ENCODE measurements at places on chromosomes 5 and 9.

- no peak for DNase-seq
Measured at GRCh38 chr5:65441800-65442199, 39.9 kb downstream of the ADAMTS6 start.

- no peak for DNase-seq
Measured at GRCh38 chr9:89536145-89536574, 38.2 kb upstream of the SEMA4D start.

DNA sequence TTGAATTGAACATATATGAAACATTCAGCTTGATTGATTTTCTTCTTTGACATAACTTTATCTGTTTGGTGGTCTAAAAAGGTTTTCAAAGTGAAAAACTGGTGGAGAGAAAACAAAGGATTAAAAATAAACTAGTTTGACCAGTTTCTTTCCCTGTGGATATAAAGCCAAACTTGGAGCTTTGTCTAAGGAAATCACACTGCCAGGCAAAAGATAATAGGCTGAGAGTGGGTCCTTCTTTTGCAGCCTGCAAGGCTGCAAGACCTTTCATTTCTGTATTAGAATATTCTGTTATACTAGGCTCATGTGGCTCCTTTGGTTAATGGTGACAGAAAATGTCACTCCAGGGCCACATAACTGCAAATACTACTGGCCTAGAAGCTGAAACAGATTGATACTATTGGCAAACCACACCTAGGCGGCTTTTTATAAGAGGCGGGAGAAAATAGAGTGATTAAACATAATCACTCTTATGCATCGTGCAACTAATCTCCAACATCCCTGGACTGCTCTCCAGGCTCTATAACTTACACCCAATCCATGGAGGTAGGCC is 129.1 kb upstream of the ZNF462 start:
- no peak for DNase-seq

- no peak for DNase-seq
Measured at GRCh38 chr5:100634937-100635534, 99.9 kb downstream of the FAM174A start.

GRCh38 chr5:145922059-145922458 is 14.3 kb upstream of the SH3RF2 start:
- no peak for DNase-seq

DNA sequence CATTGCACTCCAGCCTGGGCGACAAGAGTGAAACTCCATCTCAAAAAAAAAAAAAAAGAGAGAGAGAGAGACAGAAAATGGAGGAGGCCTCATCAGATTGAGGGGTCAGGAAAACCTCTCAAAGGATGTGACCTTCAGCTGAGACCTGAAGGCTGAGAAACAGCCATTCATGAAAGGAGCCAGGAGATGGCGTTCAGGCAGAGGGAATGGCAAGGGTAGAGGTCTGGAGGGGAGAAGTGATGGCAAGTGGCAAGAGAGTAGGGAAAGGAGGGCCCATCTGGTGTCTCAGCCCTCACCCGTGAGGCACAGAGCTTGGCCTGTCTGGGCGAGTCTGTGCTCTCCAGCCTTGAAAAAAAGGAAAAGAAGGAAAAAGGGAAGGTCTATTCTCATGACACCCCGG is 17.0 kb downstream of the CAMK2A start:
- no peak for DNase-seq

- no peak for DNase-seq
Measured at GRCh38 chr9:69471433-69471832, 146.4 kb downstream of the ENTREP1 start.

DNA sequence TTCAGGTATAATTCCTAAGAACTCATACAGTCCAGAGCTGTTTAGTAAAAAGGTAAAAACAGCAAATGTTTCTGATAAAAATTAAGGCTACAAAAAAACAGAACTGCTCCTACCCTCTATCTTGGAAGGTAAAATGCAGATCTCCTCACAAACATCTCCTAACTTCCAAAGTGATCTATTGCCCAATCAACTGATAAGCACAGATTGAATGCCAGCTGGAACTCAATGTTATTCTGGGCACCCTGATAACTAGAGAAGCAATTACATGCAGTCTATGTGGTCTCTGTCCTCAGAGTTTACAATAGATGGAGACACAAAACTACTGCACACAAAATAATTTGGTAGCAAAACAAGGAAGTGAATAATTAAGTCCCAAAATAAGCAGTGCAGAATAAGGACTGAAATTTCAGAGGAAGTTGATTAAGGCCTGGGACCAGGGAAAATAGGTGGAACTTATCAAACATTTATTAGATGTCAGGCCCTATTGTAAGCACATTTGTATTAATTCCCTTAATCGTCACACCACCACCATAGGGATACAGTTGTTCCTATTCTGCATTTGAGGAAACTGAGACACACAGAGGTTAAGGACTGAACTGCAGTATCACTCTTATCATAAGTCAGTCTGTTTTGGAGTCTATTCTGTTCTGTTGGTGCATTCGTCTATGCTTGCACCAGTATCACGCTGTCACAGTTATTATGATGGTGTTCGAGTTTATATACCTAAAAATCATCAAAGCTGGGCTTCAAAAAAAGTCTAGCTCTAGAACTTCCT is 102.2 kb upstream of the TARS1 start:
- DNase-seq: no peak

DNA sequence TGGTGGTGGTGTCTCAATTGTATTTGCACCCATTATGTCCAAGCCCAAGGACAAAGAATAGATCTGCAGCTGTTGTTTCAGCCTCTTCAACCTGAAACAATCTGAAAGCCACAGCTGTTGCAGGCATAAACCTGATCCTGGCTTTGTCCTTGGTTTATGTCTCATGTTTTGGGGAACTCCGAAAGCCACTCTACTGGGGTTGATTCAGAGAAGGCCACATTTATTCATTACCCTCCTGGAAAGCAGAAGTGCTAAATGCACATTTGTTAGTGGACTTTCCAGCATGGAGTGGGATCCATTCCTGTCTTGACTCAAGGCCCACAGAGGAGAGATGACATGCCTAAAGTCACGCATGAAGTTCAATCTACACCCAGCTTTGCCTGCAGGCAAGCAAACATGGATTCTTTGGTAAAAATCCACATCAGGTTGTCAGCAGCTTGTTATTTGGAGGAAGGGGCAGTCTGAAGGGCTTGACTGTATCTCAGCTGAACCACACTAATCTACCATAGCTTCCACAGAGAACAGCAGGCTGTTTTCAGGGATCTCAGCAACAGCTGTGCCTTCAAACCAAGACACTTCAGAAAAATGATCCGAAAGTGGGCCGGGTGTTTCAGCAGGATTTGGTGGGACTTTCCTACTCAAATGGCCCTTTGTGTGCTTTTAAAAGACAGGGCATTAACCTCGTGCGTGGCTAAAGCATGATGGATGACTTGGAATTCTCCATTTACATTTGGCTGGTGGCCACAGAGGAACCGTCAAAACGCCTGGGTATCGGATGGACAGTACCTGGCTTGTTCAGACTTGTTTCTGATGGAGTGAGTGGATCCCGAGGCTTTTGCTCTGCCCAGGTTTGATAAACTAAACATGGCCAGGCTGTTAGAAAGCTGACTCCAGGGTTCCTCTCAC is 36.2 kb upstream of the ADAM19 start:
- no peak for DNase-seq

- DNase-seq: no peak
Measured at GRCh38 chr5:125372694-125373631, 626.5 kb upstream of the ZNF608 start.

DNA sequence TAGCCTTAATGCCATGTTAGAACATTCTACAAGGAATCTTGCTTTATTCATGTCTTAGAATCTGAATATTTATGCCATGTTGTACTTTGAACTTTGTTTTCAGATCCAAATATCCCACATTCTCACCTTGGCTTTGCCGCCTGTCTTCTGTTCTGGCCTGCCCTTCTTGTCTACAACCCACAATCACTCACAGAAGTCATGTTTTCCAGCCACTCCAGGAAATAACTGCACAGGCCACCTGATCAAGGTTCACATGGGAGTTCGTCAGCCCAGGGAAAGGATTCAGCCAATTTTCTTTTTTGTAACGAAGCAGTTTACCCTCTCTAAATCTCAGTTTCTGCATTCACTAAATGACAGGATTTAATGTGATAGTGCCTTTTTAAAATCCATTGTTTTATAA is 70.5 kb downstream of the JAKMIP2 start:
- no peak for DNase-seq

- no peak for DNase-seq
Measured at GRCh38 chr5:138676556-138677193, 76.5 kb upstream of the CTNNA1 start.

DNA sequence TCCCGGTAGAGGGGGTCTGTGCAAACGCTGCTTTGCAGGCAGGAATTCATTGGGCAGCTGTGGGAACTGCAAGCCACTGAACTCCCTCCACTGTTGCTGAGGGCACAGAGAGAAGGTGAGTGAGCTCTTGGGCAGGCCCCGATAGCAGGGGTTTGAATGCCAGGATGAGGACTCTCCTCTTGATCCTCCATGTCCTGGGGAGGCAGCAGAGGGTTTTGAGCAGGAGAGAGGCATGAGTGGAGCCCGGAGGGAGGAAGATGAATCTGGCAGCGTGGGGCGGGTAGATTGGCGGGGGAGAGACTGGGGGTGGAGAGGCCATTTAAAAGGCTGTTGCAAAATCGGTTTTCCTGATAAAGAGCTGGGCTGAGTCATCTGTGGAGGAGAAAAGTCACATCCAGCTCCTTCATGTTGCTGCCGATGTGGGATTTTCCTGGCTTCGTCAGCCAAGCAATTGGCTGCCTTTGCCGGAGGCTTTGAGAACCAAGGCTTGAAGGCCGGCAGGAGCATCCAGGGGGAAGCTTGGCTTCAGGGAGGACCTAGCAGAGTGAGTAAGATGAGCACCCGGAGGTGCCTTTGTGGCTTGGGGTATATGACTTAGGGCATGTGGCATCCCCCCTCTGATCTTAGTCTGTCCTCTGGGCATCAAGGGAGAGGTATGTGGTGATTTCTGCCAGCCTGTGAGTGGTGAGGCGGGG is at the start of gene SYNPO:
Gene SYNPO, plus strand, starts transcription at position 350 of the 695 bp plus-strand sequence. CDS start 7,616 bp downstream, outside the sequence.
- no peak for DNase-seq

DNA sequence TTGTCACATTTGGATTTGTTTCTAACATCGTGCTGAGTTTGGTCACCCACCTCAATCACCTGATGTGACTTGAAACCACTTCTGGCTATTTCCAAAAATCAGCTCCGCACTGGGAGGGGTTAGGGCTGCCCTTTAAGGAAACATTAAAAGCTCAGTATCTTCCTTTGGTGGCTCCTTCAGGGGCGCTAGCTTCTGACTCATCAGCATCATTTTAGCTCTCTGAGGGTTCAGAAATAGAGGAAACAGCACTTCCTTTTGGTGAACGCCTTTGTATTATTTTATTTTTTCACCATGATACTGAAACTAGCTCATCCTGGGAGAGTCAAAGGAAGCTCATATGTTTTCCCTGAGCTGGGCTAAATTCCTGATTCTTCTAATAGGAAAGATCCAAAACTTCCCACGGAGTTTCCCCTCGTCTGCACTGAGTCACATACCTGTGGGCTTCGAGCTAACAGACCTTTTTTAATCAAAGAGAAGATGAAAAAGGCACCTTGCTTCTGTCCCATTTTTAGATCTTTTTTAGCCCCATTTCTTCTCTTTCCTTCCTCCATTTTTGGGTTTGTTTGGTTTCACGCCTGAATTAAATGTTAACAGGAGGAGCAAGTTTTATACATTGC is 48.2 kb downstream of the ROPN1L start:
- DNase-seq: no peak

GRCh38 chr5:143129910-143130612 is 273.4 kb downstream of the NR3C1 start:
- DNase-seq: no peak

DNA sequence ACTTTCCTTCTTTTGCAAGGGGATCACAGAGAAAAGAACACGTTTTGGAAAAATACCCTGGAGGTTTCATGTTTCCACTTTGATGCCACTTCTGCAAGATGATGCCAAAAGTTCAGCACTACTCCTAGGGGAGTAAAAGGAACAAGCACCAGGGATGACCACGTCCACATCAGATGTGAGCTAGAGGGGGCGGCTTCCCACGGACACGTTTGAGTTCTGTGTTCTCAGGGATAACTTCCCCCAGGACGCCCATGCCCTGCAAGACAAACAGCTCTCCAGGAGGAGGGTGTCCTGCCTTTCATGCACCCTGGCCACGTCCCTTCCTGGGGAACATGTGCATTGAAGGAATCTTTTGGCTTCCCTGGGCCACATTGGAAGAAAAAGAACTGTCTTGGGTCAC is 66.6 kb upstream of the TRIO start:
- DNase-seq: no peak

GRCh38 chr9:125493384-125493783 is 213.6 kb downstream of the MAPKAP1 start:
- no peak for DNase-seq

- DNase-seq: no peak
Measured at GRCh38 chr5:64384765-64385164, 121.0 kb upstream of the RGS7BP start.

DNA sequence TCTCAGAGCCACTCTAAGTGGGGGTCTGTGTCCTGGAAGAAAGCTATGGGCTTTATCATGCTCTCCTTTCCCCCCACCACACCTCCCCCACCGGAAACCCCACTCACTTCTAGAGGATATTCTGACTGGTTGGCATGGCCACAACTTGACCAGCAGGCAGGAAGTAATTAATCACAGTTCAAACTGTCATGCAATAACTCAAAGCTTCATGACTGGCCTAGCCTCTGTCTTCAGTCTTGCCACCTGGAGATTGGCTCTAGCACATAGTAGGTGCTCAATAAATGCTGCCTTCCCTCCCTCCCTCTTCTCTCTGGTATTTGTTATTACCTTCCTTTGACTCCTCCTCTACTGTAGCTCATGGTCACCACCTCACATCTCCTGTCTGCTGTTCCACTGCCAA is 124.7 kb downstream of the GABBR2 start:
- DNase-seq: no peak

- DNase-seq: no peak
Measured at GRCh38 chr9:16308645-16309044, 561.8 kb downstream of the BNC2 start.

GRCh38 chr5:97967292-97967691 is 784.2 kb upstream of the RIOK2 start:
- no peak for DNase-seq

DNA sequence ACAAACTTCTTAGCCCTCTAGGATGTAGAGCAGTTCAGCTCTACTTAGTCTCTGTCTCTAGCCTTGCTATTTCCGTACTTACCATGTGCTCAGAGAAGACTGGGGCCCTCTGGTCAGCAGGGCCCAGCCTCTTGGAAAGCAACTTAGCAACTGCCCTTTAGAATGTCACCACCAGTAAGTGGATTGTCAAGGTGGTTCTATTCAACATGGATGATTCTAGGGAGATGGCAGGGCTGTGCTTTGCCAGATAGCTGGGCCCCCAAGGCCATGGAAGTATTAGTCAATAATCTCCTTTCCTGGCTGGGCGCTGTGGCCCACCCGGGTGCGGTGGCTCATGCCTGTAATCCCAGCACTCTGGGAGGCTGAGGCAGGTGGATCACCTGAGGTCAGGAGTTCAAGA is 177.6 kb upstream of the MVB12B start:
- no peak for DNase-seq

- DNase-seq: no peak
Measured at GRCh38 chr9:87213948-87214347, 266.6 kb upstream of the GAS1 start.

DNA sequence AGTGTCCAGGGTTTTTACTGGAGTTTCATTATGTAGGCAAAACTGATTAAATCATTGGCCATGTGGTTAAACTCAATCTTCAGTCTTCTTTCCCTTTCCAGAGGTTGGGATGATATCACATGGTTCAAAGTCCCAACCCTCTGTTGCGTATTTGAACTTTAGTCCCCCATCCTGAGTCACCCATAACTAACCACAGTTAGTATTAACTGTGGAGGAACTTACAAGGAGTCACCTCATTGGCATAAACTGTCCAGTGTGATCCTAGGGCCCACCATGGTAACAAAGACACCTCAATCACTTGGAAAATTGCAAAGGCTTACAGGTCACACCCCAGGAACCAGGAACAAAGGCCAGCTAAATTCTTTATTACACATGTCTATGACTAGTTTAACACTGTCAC is 188.5 kb downstream of the COX7C start:
- DNase-seq: no peak

Measured in stimulated activated CD4-positive, alpha-beta T cell treated with anti-CD3 and anti-CD28 coated beads, Interleukin-1b, Interleukin-23, amount 100 ng/mL, for 24 hours (primary cell).